ENCODE measurements at places on chromosomes 4 and X. TPM values are rescaled to one million over a fixed set of nuclear protein-coding genes. Genes with fewer than 3 reads are reported as not detected.

EMCN gene
- 7.6 TPM for total RNA-seq

PCDH11X gene
- total RNA-seq, result not detected

IL3RA gene
- total RNA-seq, result 0.26 TPM

ARMCX1 gene
- 75.3 TPM for total RNA-seq

ABCB7 gene
- 18.1 TPM for total RNA-seq

F11 gene
- not detected for total RNA-seq
